Right kidney (tissue), 9 donors: ENCODE measurements at places on chromosomes 1 and 21.
A peak's percentile ranks its signal among the peaks of the same experiment; 100 is the strongest.

GRCh38 chr1:201144701-201145100, 9.6 kb downstream of the TMEM9 start:
- no peak for DNase-seq

DNA sequence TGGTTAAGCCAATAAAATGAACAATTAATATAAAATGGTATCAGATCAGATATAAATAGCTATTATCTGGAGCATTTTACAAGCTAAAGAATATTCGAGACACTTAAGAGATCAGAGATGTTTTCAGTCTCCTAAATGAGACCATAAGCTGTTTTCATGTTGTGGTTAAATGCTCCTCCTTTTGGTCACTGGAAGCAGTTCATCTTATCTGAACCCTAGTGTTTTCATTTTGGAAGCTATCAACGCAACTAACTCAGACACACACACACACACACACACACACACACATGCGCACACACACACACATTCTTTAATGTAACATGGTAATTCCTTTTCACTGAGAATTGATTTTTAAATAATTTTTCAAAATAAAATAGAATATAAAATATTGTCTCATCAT, 10.0 kb upstream of the LRRC8C start:
- DNase-seq = no peak

DNA sequence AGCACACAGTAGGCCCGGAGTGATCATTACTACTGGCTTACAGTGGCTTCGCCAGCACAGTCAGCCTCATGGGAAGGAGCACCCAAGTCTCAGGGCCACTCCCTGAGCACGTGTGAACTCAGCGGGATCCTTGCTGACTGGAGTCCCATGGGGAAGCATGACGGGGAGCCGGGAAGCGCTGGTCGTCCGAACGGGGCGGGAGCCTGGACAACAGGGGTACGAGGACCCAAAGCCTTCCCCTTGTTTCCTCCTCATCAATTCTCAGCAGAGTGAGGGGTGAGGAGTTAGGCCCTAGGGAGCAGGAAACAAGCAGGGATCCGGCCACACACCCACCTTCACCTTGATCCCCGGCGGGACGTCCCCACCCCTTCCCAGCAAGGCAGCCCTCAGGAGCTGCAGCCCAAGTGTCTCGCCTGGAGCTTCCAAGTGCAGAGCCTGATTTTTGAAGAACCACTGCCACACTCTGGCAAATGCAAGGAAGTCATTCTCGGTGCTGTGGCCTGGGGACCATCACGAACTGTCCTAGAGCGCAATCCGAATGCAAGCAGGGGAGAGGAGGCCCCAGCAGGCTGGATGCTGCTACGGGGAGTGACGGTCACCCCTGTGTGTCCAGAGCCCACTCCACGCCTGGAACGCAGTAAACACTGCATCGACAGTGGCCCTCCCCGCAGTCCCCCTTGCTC, 35.5 kb downstream of the TOMM20 start:
- peak; percentile 70 for DNase-seq

DNA sequence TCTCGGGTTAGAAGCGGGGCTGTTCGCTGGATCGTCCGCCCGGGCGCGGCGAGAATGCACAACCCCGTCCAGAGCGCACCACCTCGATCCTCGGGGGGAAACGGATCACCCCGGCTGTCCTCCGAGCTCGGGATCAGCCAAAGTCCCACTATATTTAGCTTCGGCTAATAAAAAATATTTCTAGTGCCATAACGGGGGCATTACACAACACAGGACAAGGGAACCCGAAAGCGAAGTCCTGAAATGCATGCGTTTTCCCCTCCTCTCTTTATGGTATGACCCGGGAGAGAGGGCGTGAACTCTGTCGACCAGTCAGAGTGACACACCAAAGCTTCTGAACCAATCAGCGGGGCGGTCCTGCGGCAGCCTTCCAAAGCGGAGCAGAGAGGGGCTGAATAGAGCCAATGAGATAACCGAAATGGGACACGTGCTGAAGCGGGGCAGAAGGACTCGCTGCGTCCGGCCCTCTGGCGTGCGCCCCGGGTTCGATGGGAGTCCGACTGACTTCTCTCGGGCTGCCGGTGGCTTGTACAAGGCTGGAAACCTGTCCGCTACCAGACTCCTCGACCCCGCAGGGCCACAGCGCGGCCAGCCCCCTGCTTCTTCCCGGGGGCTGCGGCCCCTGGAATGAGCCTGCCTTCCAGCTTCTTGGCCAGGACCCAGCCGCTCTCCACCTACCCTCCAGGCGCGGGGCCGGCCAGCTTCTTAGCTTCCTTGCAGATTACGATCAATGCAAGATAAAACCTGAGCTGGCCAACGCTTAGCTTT, at the start of gene ALDH4A1:
Gene ALDH4A1, minus strand, starts transcription at position 33 of the 768 bp plus-strand sequence. Its CDS starts 32 bp downstream, at position 1.
- peak; percentile 98 for DNase-seq

DNA sequence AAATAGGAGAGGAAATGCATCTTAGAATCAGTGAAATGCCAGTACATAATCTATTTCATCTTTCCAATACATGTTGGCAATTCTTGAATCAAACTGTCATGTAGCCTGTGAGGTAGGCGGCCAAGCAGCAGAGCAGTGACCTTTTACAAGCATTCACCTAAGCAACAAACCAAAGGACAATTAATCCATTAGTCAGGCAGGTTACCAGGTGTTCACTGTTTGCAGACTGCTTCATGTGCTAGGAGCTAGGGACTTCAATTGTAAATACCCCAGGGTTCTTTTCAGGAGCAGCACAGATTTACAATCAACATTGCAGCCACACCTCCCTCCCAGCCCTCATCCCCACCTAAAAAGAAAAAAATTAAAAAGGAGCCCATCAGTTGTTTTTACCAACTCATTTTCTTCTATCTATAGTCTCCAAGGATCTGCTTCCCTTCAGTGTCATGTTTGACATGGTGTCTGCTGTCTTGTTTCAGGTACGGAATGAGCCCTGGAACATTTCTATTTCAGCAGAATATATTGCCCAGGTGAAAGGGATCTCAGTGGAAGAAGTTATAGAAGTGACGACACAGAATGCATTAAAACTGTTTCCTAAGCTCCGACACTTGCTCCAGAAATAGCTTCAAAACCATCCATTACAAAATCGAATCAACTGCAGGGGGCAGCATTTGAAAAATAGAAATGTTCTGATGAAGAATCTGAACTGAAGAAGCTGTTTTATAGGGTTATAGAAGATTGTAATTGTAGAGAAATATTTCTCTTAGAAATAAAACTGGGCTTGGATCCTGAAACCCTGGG, 23.0 kb downstream of the TATDN3 start:
- no peak for DNase-seq

GRCh38 chr21:34909492-34910292, 139.4 kb downstream of the RUNX1 start:
- no peak for DNase-seq

GRCh38 chr1:108063703-108064102, 98.7 kb upstream of the VAV3 start:
- no peak for DNase-seq

- no peak for DNase-seq
These were observed 7.2 kb upstream of the NHLH1 start for GRCh38 chr1:160359559-160360226.

GRCh38 chr1:154998818-154999570, 3.6 kb upstream of the ZBTB7B start:
- DNase-seq = peak; percentile 79
